ENCODE measurements at places on chromosomes 16 and 17.
A peak's percentile ranks its signal among the peaks of the same experiment; 100 is the strongest.

- no peak overlapping the region for H3K27ac ChIP-seq
- no peaks in the 10 kb centered on the region for H3K4me1 ChIP-seq
- DNase-seq = no peak
- H3K4me3 ChIP-seq = no peak overlapping the region
- H3K27me3 ChIP-seq = no peaks in the 10 kb centered on the region
- H3K36me3 ChIP-seq = no peaks in the 10 kb centered on the region
Observed at GRCh38 chr16:65779201-65779600, 587.3 kb upstream of the CDH5 start.

DNA sequence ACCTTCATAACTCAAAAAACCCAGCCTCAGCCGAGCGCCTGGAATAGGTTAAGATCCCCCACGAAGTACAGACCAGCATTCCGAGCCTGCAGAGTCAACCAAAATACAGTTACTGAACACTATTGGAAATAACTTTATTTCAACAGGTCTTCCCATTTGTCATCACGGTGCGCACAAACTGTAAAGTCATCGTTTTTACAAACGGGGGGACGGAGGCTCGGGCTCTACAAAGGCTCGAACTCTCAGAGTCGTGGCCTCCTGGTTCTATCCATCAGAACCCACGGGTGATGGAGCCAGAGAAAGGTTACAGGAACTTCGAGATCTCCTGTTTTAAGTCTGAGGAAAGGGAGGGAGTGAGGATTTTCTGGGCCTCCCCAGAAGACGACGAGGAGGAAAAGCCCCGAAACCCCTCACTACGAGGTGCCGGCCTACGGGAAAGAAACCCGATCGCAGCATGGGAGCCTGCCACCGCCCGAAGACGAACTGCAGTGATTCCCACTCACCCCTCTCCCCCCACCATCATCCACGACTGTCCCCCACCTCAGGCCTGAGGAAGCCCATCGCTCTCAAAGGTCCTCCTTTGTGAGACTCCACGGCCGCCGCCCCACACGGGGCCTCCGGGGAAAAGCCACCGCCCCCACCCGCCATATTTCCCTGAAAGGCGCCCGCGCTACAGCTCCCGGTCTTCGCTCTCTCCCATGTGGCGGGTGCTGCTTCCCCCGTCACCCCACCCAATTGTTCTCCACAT is 917 bp downstream of the YWHAE start:
- peak overlapping the region; percentile 100 for H3K4me3 ChIP-seq
- peak overlapping the region; percentile 100 for H3K27ac ChIP-seq
- peak; percentile 12 for DNase-seq
- H3K4me1 ChIP-seq = peaks cover 30% of the 10 kb centered on the region

DNA sequence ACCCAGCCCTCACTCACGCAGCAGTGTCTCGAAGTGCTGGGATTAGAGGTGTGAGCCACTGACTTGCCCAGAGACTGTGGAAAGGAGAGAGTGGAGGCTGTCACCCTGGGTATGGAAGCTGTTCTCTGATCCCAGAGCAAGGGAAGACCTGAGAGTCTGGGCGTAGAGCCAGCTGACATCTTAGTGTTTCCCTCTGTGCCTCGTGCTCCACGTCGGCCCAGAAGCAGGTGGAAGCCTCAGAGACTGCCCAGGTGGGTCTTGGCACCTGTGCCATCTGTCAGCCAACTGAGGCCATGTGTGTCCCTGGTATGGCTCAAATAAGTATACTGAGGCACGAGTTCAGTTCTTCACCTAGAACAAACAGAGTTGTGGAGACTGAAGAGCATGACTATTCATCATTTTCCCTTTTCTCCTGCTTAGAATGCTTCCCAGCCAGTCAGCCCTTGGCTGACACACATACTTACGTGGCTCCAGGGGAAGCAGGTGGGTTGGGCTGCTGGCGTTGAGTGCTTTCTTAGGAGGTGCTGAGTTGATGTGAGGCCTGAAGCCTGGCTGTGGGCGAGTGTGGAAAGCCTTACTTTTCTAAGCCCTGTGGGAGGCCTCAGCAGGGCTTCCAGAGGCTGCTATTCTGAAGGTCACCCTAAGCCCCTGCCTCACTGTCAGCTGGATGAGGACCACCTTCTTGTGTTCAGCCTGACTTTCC is 8.1 kb downstream of the CTRL start:
- peak overlapping the region; percentile 23 for H3K4me3 ChIP-seq
- H3K4me1 ChIP-seq = no peaks in the 10 kb centered on the region
- H3K27ac ChIP-seq = no peak overlapping the region
- H3K27me3 ChIP-seq = no peaks in the 10 kb centered on the region

DNA sequence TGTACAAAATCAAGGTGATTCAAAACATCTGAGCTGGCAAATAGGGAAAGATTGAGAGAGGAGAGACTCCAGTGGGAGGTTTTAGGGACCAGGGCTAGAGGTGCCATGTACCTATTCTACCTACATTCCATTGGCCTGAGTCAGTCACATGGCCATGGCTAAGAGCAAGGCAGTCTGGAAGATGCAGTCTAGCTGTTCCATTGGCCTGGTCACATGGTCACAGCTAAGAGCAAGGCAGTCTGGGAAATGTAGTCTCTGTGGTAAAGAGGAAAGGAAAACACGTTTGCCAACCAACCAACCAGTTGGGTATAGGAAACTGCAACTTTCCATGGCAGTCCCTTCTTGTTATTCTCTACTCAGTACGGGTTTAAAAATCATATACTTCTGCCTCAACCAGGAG is 369.1 kb downstream of the XYLT1 start:
- no peak overlapping the region for H3K4me3 ChIP-seq
- no peak for DNase-seq
- no peak overlapping the region for H3K27ac ChIP-seq
- H3K4me1 ChIP-seq = peaks cover 19% of the 10 kb centered on the region
- H3K27me3 ChIP-seq = no peaks in the 10 kb centered on the region

DNA sequence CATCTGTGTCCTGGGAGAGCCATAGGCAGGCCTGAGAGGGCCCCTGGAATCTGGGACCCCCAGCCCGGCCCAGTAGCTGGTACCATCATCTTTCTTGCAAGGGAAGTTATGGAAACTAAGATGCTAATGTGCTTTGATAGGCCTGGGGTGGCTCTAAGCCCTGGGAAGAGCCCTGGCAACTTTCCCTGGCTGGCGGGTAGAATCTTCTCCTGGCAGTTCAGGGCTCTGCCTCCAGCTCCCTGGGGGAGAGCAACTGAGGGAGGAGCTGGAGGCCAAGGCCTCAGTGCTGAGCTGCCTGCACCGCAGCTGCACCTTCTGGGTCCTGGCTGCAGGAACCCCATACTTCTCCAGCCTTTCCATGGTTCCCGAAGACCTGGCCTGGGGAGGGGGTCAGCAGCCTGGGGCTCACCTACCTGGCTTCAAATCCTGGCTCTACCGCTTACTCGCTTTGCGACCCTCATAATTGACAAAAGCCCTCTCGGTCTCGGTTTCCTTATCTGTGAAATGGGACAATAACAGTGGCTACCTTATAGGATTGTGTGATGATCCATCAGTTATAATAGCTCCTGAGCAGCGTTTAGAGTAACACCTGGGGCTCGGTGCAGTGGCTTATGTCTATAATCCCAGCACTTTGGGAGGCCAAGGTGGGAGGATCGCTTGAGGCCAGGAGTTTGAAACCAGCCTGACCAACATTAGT is 333.7 kb downstream of the SEC14L1 start:
- H3K4me1 ChIP-seq = peaks cover 98% of the 10 kb centered on the region
- peaks cover 11% of the 10 kb centered on the region for H3K36me3 ChIP-seq
- no peak overlapping the region for H3K27ac ChIP-seq
- DNase-seq = no peak
- H3K4me3 ChIP-seq = peak overlapping the region; percentile 81
- H3K27me3 ChIP-seq = no peaks in the 10 kb centered on the region

DNA sequence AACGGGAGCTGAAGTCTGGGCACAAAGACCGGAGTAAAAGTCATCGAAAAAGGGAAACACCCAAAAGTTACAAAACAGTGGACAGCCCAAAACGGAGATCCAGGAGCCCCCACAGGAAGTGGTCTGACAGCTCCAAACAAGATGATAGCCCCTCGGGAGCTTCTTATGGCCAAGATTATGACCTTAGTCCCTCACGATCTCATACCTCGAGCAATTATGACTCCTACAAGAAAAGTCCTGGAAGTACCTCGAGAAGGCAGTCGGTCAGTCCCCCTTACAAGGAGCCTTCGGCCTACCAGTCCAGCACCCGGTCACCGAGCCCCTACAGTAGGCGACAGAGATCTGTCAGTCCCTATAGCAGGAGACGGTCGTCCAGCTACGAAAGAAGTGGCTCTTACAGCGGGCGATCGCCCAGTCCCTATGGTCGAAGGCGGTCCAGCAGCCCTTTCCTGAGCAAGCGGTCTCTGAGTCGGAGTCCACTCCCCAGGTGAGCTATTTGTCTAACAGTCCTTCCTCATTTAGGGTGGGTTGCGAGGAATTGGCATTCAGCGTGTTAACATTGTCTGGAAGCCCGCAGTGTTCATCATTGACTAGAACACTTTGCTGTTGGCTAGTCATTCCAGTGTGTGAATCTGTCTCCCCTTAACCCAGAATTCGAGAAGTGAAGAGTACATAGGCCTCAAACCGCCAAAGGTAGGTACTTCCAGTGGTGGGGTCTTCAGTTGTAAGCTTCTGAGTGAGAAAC is 1.5 kb downstream of the CDK12 start:
- peaks cover 11% of the 10 kb centered on the region for H3K36me3 ChIP-seq
- H3K4me3 ChIP-seq = peak overlapping the region; percentile 99
- peaks cover 3% of the 10 kb centered on the region for H3K27me3 ChIP-seq
- DNase-seq = peak; percentile 4

GRCh38 chr17:34892461-34893249 is 68.6 kb downstream of the CCT6B start:
- peaks cover 52% of the 10 kb centered on the region for H3K27me3 ChIP-seq
- H3K36me3 ChIP-seq = no peaks in the 10 kb centered on the region
- H3K4me3 ChIP-seq = no peak overlapping the region
- H3K4me1 ChIP-seq = no peaks in the 10 kb centered on the region
- peak; percentile 39 for DNase-seq

DNA sequence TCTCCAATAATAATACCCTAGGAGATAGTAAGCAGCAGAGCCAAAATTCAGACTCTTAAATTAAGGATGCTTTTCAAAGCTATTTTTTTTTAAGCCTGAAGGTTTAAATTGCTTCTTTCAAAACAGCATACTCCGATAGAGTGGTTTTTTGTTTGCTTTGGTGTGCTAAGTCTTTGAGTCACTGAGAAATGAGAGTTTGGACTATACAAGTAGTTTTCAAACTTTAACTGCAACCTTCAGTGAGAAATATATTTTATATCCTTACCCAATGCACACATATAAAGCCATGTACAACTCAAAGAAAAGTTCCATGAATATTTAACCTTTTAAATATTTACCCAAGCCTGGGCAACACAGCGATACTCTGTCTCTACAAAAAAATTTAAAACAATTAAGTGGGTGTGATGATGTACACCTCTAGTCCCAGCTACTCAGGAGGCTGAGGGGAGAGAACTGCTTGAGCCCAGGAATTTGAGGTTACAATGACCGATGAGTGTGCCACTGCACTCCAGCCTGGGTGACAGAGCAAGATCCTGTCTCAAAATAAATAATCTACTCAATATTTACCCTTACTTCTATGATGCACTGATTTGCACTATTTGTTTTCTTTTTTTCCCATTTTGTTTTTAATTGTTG is 19.2 kb downstream of the DCUN1D3 start:
- DNase-seq = no peak
- H3K27me3 ChIP-seq = no peaks in the 10 kb centered on the region
- H3K4me1 ChIP-seq = peaks cover 19% of the 10 kb centered on the region
- no peak overlapping the region for H3K27ac ChIP-seq
- no peak overlapping the region for H3K4me3 ChIP-seq

GRCh38 chr17:58267347-58268324 is 13.1 kb downstream of the MPO start:
- H3K4me1 ChIP-seq = no peaks in the 10 kb centered on the region
- no peak overlapping the region for H3K4me3 ChIP-seq
- H3K27me3 ChIP-seq = peaks cover 37% of the 10 kb centered on the region
- no peaks in the 10 kb centered on the region for H3K36me3 ChIP-seq
- no peak overlapping the region for H3K27ac ChIP-seq

DNA sequence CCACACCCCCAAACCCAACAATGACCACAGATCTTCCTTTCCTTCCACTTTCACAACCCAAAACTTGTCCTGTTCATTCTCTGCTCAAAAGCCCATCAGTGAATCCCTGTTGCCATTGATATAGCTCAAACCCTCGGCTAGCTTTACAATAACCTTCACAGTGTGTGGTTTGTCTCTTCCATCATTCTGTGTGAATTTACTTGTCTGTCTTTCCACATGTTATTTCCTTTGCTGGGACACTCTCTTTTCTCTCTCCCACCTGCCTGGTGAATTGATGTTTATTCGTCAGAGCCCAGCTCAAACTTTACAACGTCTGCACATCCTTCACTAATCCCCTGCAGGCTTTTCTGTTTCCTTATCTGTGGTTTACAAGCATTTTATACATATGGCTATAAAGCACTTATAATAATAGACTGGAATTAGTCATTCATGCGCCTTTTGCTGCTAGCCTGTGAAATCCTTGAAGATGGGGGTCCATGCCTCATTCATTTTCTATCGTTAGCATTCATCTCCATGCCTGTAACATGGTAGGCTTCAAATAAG is 114.4 kb downstream of the CDH13 start:
- no peak for DNase-seq
- H3K4me3 ChIP-seq = no peak overlapping the region
- no peaks in the 10 kb centered on the region for H3K4me1 ChIP-seq
- H3K27me3 ChIP-seq = peaks cover 8% of the 10 kb centered on the region
- no peak overlapping the region for H3K27ac ChIP-seq
- H3K36me3 ChIP-seq = no peaks in the 10 kb centered on the region

- H3K27me3 ChIP-seq = no peaks in the 10 kb centered on the region
- H3K36me3 ChIP-seq = no peaks in the 10 kb centered on the region
- H3K4me1 ChIP-seq = peaks cover 17% of the 10 kb centered on the region
- no peak for DNase-seq
Observed at GRCh38 chr17:16473044-16474011, 18.7 kb downstream of the LRRC75A start.

DNA sequence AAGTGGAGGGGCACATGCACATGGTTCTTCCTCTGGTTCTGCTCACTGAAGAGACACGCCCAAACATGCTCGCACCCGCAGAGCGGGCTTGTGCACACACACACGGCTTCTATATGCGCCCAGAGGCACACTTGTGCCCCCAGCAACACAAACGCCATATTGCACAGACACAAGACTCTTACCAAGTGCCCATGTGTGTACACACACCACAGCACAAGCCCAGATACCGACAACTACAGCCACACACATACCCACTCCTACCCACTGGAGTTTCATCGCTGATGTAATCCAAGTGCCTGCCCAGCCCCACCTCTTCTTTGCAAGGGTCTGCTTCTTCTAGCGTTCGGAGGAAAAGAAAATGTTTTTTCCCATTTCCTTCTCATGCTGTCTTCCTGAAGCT is 6.5 kb upstream of the PRR29 start:
- DNase-seq = no peak
- peaks cover 21% of the 10 kb centered on the region for H3K4me1 ChIP-seq
- no peak overlapping the region for H3K4me3 ChIP-seq

GRCh38 chr17:1511290-1511689 is 5.1 kb downstream of the INPP5K start:
- no peaks in the 10 kb centered on the region for H3K27me3 ChIP-seq
- no peak overlapping the region for H3K4me3 ChIP-seq
- H3K4me1 ChIP-seq = peaks cover 19% of the 10 kb centered on the region
- H3K27ac ChIP-seq = peak overlapping the region; percentile 57
